ENCODE measurements at places on chromosomes 2 and 18. TPM values are rescaled to one million over a fixed set of nuclear protein-coding genes. Genes with fewer than 3 reads are reported as not detected.

GRCh38 chr2:159145745-159146354, 140.7 kb downstream of the WDSUB1 start:
- no peaks in the 10 kb centered on the region for H3K27me3 ChIP-seq
- H3K36me3 ChIP-seq = no peaks in the 10 kb centered on the region
- no peaks in the 10 kb centered on the region for H3K4me1 ChIP-seq
- H3K4me3 ChIP-seq = no peak overlapping the region
- DNase-seq = no peak
- H3K27ac ChIP-seq = peak overlapping the region; percentile 79

- DNase-seq = no peak
- no peaks in the 10 kb centered on the region for H3K27me3 ChIP-seq
- H3K4me1 ChIP-seq = peaks cover 7% of the 10 kb centered on the region
- H3K4me3 ChIP-seq = no peak overlapping the region
- no peak overlapping the region for H3K27ac ChIP-seq
These were observed 144.7 kb upstream of the NFATC1 start for GRCh38 chr18:79251021-79251420.

Gene C2orf15
- total RNA-seq = not detected

GRCh38 chr2:159539701-159540100, 76.6 kb downstream of the BAZ2B start:
- peaks cover 8% of the 10 kb centered on the region for H3K36me3 ChIP-seq
- DNase-seq = no peak
- H3K27me3 ChIP-seq = no peaks in the 10 kb centered on the region
- H3K4me3 ChIP-seq = no peak overlapping the region

Gene KATNAL2
- 2.2 TPM for total RNA-seq

DNA sequence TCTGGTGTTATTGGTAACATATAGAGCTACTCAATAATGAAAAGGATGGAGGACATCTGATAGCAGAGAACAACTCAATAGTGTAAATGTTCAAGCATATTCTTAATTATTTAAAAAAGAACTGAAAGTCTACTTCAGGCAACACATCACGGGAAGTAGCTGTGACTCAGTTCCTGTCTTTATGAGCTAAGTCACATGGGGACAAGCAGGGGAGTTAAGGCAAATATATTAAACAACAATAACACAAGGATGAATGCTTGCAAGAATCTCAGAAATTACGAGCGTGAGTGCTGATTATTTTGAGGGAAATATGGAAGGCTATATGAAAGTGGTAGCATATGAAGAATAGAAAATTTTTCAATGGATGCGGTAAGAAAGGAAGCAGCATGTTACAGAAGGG, 4.0 kb upstream of the HNMT start:
- DNase-seq = no peak
- no peaks in the 10 kb centered on the region for H3K36me3 ChIP-seq
- H3K4me3 ChIP-seq = no peak overlapping the region
- no peak overlapping the region for H3K27ac ChIP-seq
- H3K27me3 ChIP-seq = no peaks in the 10 kb centered on the region

Measured in right atrium auricular region (tissue), 2 donors.